ENCODE measurements at places on chromosomes 11 and 22.

DNA sequence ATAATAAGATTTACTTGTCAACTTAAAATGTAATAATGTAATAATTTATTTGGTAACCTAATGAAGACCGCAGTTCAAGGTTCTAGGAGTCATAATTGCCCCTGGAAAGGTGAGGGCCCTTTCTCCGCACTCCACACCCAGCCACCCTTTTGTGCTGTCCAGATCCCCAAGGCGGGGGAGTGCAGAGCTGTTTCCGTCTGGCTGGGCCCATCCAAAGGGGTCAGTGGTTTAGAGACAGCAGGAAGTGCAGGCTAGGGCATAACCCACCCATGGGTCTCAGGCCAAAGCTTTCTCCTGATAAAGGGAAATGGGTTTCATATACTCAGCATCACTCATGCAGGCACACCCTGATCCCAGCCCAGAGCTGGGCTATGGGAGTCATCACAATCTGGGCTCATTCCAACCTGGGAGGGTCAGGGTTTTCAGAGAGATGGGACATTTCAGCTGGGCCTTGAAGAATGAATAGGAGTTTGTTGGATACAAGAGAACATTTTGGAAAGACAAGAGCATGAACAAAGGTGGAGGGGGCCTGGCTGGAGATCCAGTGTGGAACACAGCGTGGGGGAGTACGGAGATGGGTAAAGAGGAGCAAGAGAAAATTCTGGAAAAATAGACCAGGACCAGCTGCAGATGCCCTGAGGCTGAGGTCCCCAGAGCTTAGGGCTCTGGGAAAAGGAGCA is 432.2 kb downstream of the TBC1D22A start:
- no peak for DNase-seq

DNA sequence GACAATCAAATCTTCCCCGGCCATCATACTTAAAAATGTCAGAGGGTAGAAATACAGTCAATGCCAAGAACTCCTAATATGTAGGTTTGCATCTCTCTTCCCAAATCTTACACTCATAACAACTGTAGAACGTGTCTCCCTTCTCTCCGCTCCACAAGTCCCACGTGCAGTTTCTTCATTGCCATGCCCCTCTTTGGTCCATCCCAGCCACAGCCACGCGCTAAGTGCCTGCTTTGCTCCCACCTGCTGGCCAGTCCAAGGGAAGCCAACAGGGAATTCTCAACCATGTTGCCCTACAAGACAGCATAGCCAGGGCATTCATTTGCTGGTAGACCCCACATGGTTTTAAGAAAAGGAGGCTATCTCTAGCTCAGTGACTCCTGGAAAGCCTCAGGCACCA is 420.6 kb upstream of the ISX start:
- no peak for DNase-seq

- DNase-seq, result no peak
Measured at GRCh38 chr11:94838027-94838731, 70.0 kb downstream of the AMOTL1 start.

DNA sequence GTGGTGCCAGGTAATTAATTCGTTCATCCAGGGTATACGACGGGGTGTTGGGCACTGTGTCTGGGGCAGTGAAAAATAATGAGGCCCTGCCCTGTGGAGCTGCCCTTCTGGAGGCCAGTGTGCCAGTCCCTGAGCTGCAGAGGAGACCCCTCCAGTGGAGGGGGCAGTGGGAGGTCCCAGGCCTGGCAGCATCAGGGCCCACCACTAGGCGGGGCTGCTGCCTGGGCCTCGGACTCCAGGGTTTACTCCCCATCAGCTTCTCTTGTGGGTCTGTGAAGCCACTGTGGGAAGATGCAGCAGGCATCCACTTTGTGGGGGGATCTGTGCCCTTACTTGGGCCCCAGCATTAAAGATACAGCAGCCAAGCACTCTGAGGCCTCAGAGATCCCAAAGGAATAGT is 17.4 kb upstream of the TMPRSS6 start:
- DNase-seq, result no peak

DNA sequence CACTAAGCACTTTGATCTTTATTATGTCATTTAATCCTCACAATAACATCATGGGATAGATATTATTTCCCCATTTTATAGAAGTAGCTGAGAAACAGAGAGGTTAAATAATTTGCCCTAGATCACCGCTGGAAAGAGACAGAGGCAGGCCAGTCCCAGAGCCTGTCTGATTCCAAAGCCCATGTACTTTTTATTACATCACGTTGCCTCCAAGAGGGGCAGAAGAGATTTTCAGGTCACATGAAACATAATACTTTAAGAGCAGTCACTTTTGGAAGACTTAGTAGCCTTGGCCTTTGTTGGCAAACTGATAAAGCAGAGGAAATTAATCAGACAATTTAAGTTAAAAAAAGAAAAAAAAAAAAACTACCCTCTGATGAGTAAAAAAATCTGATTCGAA is 200.2 kb upstream of the ARHGAP20 start:
- DNase-seq, result no peak

DNA sequence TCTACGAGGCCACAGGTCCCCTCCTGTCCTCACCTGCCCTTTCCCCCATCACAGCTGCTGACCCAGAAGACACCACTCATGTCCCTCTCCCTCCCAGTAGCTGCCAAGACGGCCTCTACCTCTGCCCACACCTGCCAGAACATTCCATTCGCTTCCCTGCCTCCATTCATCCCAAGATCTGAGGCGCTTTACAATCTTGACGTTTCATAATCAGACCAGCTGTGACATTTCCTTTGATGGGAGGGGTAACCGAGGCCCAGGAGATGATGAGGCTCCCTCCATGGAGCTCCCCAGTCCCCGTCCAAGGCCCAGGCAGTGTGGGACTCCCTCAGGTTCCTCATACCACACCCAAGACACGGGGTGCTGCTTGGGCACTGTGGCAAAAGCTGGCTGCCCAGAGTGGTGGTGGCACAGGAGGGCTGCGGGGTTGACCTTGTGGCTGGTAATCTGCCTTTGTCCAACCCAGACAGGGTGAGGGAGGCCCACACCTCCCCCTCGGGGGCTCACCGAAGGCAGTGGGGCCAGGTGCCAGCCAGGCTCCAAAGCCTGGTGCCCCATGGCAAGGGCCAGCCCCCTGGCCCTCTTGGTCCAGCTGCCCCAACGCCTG is 17.3 kb downstream of the PHLDA2 start:
- DNase-seq, result no peak

GRCh38 chr11:74683941-74684481 is 47.2 kb downstream of the CHRDL2 start:
- DNase-seq, result no peak

DNA sequence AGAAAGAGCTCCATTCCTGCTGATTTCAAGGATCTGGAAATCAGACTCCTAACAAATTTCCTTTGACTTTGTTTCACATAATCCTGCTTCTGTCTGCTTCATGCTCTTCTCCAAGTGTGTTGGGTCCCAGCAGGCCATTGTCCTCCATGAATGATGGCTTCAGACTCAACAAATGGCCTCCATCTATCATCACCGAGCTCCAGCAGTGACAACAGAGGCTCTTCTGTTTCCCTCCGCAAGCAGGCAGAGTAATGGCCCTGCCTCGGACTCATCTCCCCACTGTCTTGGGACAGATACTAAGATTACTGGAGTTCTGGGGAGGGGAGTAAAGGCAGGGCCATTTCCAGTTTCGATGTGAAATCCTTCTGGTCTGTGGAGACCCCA is 127.3 kb downstream of the TENM4 start:
- DNase-seq, result no peak

- DNase-seq, result no peak
Measured at GRCh38 chr11:64684357-64684756, 38.6 kb downstream of the NRXN2 start.

Measured in effector memory CD8-positive, alpha-beta T cell (primary cell).